Testis (tissue), 5 donors: ENCODE measurements at places on chromosomes 2 and 18.

DNA sequence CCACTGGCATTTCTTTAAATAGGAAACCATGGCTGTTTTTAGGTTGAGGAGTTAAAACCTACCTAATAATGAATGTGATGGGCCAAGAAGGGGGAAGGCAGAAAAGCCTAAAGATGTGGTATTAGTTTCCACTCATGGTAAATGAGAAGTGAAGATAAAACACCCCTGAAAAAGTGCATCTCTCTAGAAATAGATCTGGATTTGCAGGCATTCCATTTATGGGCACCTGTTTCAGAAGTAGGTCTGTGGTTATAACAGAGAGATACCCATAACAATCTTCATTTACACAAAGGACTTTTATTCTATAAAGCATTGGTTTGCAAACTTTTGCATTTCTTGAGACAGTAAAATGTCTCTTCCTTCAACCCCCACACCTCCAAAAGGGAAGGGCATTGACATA lies 62.1 kb downstream of the PRKCE start:
- no peak for DNase-seq

DNA sequence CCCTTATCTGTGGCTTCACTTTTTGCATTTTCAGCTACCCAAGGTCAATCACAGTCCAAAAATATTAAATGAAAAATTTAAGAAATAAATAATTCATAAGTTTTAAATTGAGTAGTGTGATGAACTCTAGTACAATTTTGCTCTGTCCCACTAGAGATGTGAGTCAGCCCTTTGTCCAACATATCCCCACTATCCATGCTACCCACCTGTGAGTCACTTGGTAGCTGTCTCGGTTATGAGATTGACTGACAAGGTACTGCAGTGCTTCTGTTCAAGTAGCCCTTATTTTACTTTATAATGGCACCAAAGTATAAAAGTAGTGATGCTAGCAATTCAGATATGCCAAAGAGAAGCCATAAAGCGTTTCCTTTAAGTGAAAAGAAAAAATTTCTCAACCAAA lies 28.8 kb downstream of the ADCY3 start:
- no peak for DNase-seq

DNA sequence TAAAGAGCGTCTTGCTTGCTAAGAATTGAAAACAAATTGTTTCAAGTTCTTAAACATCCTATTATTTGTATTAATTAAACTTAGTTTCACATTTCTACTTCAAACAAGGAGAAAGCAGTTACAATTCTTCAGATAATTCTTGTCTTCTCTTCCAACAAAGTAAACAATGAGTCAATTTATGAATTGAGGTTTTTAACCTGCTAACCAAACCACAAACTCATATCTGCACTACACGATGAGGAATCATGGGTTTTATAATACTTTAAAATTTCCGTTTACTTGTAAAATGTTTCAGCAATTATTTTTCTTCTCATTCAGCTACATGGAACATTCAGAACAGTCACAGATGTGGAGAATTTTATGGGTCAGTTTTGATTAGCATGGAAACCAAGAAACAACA lies 114.2 kb downstream of the SPIRE1 start:
- no peak for DNase-seq

DNA sequence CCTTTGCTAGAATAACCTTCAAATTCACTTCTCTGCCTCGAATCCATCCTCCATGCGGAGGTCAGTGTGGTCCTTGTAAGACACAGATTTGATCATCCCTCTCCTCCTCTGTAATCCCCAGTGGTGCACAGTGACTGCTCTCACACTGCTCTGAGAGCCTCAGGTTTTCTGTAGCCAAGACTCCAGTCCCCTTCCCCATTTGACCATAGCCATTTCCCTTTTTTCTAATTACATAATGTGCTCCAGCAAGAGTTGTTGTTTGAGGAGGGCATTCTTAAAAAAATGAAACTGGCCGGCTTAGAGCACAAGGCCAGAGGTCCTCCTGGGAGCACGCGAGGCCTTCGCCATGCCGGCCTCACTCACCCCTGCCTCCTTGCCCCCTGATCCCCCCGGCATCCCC lies 34.7 kb upstream of the LPIN1 start:
- no peak for DNase-seq

DNA sequence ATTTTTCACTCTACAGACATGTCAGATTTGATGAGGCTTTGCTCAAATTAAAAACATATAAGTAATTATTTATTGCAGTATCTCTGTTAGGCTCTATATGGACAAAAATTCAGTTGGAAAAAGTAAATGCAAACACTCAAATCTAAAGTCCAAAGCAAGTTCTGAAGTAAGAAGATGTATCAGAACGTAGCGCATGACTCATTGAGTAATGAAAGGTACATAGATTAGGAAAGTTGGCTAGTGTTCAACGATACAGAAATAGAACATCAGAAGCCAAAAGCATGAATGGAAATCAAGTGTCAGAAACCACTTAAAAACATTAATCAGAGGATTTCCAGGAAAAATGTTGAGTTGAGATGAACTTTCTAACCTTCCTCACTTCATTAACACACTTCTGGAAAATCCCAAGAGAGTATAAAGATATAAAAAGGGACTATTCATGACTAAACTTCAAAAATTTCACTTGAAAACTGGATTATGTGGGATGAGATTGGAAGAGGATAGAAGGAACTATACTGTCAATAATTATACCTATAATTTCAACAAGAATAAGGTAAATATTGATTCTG lies 494.1 kb downstream of the LRRTM4 start:
- DNase-seq, result no peak

- DNase-seq, result no peak
Measured at GRCh38 chr2:70078384-70078783, 8.9 kb upstream of the PCBP1 start.

GRCh38 chr2:199704358-199705238 lies 146.4 kb downstream of the FTCDNL1 start:
- DNase-seq, result peak; percentile 17

DNA sequence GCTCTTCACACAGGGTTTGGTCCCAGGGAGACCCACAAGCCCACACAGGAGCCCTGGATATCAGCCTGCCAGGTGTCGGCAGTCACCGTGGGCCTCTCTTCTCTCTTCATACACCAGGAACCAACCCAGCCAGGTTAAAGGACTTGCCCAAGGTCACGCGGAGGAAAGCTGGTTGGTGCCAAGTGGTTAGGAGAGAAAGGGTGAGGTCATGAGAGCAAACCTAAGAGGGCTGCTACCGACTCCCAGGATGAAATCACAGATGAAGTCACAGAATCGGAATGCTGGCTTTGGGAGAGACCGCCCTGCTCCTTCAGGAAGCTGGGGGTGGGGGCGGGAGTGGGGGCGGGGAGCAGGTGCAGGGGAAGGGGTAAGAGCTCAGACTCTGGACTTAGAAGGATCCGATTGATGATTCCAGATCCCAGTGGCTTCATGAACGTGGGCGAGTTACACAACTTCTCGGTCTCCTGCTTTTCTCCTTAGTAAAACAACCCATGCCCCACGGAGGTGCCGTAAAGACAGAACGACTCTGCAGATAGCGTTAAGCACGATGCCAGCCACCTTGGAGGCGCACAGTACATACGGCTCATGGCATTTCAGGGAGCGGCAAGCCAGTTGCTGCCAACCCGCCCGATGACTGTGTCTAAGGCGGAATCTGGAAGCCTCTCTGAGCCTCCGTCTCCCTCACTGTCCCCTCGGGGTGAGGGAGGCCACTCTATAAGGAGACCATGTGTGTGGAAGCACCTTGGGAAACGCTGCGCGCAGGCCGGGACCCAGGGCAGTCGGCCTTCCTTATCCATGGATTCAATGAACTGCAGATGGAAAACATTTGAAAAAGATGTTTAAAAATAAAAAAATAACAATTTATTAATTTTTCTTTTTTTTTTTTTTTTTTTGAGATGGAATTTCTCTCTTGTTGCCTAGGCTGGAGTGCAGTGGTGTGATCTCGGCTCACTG lies 23.0 kb upstream of the TAF1B start:
- no peak for DNase-seq
